ENCODE measurements at places on chromosomes 5 and 9.
A peak's percentile ranks its signal among the peaks of the same experiment; 100 is the strongest.

DNA sequence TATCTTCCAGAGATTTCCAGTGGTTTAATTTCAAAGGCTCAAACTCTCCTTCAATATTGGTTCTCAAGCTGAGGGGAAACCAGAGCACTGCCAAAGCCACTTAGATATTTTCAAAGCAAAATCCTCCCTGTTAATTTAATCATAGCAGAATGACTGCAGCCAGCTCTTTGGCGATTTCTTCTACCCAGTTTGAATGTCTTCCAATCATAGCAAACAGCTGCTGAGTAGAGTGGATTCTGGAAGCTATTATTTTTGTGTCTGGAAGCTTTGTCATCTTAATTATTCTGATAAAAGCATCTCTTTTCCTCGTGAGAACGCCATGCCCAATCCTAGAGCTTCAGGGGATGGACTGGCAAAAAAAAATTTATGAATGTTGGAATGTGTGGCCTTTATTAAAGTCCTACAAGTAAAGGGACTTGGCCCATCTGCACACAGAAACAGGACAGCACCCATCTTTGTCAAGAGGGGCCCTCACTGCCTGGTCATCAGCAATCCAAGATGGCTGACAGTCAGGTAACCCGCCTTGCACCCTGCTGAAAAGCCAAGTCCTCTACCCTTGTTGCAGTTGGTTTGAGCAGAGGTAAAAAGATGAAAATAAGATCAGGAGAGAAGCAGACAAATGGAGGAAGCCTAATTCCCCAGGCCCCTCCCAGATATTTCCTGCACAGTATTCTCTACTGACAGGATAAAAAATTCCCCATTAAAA is 125.1 kb downstream of the SUSD1 start:
- DNase-seq: no peak

DNA sequence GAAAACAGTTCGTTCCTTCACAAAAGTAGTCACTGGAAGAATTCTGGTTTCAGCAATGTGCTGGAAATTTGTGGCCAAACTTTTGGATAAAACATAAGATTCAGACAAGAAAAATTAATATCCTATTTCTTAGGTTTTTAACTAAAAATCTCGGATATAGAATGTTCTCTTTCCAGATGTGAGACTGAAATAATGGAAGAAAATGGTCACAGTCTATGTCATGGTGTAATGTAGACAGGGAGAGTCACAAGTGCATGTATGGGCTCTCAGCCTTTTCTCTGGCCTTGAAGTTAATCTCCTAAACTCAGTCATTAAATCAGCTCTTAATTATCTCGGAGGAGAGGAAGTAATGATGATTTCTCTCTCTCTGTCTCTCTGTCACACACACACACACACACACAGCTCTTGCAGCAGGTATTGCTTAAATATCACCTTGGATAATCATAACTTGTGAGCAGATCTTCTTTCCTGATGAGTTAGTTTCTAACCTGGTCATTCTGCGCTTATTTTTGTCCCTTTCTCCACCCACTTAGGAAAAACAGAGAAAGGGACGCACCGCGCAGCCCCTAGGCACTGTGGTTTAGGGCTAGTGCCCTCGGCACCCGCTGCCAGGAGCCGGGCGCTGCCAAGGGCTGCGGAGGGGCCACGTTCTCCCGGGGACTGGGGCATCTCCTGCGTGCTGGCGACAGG is 672 bp upstream of the ITGA2 start:
- DNase-seq: no peak

- no peak for DNase-seq
Observed at GRCh38 chr5:141186897-141187512, at the start of gene PCDHB9. TSS of gene PCDHB9 (plus strand) at chr5:141187161. CDS start at chr5:141187319, 158 bp downstream.

DNA sequence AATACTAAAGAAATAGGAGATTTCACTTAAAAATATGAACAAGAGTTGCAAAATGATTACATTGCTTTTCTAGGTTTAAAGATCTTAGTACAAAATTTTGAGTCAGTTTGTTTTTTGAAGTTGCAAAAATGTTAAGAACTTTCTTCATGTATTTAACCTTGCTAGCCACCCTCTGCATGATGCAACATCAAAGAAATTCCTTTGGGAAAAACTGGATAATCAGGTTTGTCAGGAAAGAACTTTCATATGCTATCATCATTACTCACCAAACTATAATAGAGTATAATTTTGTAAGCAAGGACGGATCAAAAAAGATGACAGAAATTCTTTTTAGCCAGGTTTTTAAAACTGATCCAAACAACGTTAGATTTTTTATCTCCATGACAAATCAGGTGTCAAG is 116.9 kb upstream of the MRPS30 start:
- DNase-seq: no peak

DNA sequence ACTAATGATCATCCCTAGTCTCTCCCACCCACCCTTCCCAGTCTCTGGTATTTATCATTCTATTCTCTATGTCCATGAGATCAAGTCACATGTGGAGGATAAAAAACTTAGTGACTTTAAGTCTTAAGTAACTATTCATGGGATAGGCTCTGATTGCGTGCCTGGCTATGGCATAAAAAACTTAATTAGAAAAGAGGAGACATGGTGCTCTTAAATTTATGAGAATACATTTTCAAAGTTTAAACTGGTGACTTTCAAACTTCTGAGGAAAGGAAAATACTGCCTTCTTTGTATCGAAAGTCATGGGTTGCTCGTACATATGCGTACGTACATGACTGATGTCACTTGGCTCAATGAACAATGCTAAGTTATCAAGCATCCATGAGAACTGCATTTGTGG is 18.2 kb upstream of the TYRP1 start:
- no peak for DNase-seq

GRCh38 chr5:76716456-76717157 is 681 bp downstream of the F2R start:
- DNase-seq: peak; percentile 42

GRCh38 chr5:131756942-131757341 is 39.9 kb downstream of the FNIP1 start:
- no peak for DNase-seq

DNA sequence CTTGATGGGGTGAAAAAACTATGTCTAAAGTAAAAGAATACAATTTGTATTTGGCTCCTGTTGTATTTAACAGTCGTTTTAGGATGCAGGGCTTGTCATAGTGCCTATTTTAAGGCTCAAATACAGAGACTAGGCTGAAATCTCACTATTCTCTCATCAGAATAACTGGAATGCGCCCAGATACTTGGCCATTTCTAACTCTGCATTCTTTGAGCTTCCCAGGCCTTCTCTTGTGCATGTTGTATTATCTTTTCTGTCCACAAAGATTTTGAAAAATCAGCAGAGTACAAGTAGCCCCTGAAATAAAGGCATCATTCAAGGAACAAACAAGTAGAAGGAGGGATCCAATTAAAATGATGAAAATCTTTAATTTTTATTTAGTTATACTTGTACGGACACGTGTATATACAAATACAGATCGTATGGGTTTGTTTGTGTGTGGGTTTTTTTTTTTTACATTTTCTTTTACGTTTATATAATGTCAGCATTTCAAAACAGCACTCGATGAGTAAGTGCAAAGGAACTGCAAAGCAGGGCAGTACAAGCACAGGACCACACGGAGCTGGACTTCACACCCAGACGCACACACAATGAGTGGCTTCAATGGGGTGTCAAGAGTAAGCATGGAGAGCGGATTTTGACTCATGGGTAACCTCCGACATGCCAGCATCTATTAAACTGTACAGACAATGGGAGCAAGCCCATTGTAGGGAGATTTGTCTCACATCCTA is 294.0 kb downstream of the EFNA5 start:
- DNase-seq: no peak

GRCh38 chr9:134328341-134328840 is 2.1 kb downstream of the RXRA start:
- no peak for DNase-seq

DNA sequence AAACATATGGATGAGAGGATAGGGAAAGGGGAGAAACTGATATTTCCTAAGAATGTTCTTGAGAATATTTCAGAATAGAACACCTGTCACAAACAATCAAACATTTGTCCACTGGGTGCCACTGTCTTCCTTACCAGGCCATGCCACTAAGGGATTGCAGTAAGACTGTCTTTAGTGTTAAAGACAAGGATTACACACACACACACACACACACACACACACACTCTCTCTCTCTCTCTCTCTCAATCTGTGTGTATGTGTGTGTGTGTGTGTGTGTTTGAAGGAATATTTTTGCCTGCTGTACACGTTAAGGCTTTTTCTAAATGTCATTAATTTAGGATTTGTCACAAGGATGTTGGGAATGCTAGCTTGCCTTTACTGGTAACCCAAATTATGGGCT is 54.4 kb downstream of the CCDC192 start:
- peak; percentile 31 for DNase-seq

GRCh38 chr5:112208699-112209615 is 210.1 kb downstream of the EPB41L4A start:
- DNase-seq: no peak

- peak; percentile 20 for DNase-seq
Observed at GRCh38 chr5:124444147-124444775, 302.2 kb downstream of the ZNF608 start.

GRCh38 chr5:180808461-180809000 is 5.9 kb upstream of the MGAT1 start:
- no peak for DNase-seq

DNA sequence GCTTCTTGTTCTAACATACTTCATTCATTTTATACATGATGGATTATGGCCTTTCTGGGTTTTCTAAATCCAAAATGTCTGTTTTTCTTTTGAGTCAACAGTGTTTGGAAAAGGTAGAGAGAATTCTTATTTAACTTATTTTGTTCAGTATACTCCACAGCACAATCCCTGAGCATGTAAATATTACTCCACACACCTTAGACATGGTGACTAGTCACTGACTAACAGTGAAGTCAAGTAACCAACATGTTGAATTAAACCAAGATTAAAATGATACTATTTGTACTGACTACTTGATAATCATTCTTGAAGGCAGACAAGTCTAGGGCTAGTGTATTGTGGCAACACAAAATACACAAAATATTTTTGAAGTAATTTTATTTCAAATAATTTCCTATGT is 55.0 kb downstream of the HAPLN1 start:
- no peak for DNase-seq

DNA sequence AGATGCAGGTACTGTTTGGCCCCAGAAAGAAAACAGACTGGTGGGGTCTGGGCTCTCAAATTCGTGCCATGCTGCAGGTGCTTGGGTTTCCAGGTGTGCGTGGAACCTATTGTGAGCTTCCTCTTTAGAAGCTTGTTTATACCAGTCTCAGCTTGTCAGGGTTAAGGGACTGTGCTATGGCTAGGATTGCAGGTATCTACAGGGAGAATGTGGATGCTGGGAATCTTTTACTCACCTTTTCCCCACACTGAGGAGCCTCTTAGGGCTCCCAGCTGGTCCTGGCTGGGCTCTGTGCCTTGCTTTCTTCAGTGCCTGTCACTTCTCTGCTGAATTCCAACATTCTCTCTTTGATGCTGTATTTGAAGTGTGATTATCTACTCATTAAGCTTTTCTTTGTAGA is 111.8 kb downstream of the WDR70 start:
- no peak for DNase-seq

DNA sequence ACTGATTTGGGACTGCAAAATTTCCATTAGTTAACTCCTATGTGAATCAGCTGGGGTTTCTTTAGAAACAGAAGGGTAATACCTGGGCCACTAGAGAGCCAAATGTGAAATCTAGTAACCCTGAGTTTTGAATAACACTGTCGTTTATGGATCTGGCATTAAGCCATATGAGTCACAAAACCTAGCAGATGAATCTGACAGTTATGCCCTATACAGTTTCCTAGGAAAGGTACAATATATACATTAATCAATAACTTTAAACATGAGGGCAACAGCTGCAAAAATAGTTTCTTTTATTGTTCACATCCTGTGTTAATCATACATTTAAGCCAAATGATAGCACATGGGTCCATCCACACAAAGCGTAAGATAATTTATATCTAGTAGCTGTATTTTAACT is 56.9 kb downstream of the PAM start:
- DNase-seq: no peak

- DNase-seq: no peak
Observed at GRCh38 chr5:1509346-1510085, 14.2 kb downstream of the LPCAT1 start.

DNA sequence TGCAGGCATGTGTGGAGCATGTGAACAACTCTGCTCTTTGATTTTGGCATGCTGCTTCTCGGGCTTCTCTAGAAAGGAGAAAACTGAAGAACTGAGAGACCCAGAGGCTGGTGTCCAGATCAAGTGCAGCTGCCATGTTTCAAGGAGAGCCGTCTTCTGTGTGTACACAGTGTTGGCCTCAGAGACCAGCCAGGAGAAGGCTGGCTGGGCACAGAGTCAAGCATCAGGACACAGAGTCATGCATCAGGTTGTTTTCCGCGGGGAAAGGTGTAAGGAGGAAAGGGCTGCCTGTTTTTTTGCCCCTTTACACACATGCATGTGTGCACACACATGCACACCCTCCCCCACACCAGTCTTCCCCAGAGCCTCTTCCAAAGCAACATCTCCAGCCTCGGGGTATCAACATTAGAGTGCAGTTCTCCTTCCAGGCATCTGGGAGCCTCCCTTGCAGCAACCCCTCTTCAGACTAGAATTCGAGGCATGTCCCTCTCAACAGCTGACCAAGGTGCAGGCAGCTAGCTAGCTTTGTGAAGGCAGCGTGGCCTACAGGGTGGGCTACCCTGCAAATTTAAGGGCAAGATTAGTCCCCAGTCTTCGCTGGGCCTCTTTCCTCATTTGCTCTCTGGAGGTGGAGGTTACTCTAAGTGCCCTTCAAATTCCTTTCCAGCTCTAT is 180.9 kb downstream of the AOPEP start:
- no peak for DNase-seq

- DNase-seq: no peak
Observed at GRCh38 chr5:56175488-56175887, 57.6 kb downstream of the ANKRD55 start.

- peak; percentile 23 for DNase-seq
Observed at GRCh38 chr9:97617939-97618416, 15.2 kb downstream of the TSTD2 start.

- DNase-seq: no peak
Observed at GRCh38 chr9:21854594-21854993, 52.2 kb downstream of the MTAP start.

GRCh38 chr5:88671106-88671504 is 211.9 kb downstream of the MEF2C start:
- DNase-seq: no peak

GRCh38 chr5:10671041-10672008 is 89.7 kb downstream of the DAP start:
- DNase-seq: no peak

GRCh38 chr5:126519637-126520592 is 75.1 kb downstream of the ALDH7A1 start:
- no peak for DNase-seq

DNA sequence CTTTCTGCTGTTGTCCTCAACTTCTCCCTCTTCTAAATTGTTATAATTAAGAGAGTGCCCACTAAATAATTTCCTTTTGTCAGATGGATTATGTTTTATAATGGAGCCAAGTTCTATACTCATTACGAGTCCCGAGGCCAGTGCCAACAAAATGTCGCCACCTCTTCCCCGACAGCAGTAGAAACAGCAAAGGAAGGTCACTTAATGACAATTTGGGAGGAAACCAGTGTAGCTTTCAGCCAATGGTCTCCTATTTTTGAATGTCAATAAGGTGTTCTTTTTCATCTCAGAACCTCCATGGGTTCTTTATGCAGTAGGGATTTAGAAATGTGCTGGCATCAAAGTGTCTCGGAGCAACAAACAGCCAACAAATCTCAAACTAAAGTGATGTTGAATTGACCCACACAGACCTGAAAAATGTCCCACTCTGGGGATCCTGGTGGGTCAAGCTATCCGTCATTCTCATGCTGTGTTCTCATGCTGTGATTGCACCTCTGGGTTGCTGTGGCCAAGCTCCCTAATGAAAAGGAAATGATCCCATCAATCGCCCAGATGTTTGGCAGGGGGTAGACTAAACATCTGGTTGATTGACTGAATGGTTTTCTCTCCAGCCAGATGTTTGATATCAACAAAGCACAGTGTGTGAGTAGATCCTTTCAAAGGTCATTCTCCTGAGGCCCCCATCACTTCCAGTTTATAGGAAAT is 291.9 kb downstream of the DMAC1 start:
- no peak for DNase-seq

Data from GM20000 (cell line).